ENCODE measurements at places on chromosomes 2 and 18.

DNA sequence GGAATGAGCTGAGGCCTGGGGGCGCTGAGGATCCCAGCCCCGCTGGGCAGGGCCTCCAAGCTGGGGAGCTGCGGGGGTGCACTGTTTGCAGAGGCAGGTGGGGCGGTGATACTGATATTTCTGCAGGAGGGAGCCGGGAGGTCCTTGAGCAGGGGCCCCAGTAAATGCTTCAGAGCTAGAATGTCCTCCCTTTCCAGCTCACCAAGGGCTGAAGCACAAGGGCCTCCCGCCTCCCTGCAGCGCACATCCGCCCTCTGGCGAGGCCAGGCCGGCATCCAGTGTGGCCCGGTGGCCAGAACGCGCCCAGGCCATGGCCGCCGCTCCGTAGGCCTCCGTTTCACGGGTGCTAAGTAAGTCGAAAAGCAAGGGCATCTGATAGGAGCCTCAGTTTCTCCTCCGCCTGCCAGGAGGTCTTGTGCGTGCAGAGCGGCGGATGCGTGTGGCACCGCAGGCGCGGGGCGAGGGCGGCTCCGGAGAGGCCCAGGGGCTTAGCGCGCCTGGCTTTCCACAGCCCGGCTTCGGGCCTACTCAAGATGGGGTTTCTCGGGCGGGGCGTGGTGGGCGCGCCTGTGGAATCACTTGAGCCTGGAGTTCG lies 29.5 kb upstream of the CHMP1B start:
- no peak for DNase-seq

DNA sequence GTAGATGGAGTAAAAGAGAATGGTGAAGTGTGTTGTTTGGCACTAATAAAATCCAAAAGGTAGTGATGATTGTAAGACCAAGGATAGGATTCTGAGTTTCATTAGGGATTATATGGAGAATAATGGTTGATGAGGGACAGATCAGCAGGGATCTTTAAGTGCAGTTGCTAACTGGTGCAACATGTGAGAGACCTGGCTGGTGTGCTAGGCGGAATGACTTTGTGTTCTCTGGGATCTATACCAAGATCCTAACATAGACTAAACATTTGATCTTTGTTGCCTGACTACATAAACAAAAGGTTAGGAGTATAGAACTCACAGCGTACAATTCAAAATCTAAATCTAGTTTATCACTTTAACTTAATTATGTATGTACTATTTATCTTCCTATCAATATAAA lies 135.4 kb downstream of the PTRHD1 start:
- DNase-seq = no peak

- peak; percentile 30 for DNase-seq
Observed at GRCh38 chr2:231602859-231603467, 10.3 kb downstream of the TEX44 start.

- peak; percentile 17 for DNase-seq
Observed at GRCh38 chr2:64524604-64525316, 632 bp downstream of the AFTPH start.

GRCh38 chr2:236512902-236513435 lies 56.7 kb upstream of the ACKR3 start:
- DNase-seq = peak; percentile 57

- no peak for DNase-seq
Observed at GRCh38 chr2:233563663-233564430, 2.7 kb downstream of the USP40 start.

DNA sequence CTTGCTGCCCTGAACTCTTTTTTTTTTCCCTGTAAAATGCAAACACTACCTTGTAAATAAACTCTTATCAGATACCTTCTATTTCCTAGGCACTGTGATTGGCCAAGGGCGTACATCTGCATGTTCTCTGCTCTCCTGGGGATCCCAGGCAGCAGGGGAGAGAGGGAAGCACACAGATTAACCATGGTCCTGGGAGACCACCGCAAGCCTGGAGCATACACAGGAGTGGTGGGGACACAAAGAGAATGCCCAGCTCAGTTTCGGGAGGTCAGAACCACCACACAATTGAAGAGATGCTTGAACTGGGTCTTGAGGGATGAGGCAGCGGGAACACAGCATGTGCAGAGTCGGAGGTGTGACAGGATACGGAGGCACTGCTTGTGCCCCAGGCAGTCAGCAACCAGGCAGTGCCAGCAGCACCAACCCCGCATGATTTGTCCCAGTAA lies 2.1 kb downstream of the GREB1 start:
- DNase-seq = no peak

- DNase-seq = no peak
Observed at GRCh38 chr2:85736456-85737355, 17.1 kb upstream of the ATOH8 start.

GRCh38 chr2:209840434-209840833 lies 68.8 kb downstream of the UNC80 start:
- no peak for DNase-seq

DNA sequence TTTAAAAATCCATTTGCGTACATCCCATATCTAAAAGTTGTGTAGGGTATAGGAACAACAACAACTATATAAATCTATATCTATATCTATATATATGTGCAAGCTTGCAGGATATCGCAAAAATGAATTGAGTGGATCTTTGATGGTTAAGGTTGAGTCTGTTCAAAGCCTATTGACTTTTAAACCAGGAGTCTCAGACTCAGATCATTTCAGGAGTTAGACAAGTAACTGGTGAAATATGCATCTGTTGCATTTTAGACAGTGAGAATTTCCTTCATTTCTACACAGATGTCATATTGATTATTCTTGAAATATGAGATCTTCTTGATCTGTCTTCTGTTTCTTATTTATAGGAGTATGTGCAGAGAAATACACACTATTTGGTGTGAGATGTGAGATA lies 66.5 kb downstream of the PARD3B start:
- no peak for DNase-seq

DNA sequence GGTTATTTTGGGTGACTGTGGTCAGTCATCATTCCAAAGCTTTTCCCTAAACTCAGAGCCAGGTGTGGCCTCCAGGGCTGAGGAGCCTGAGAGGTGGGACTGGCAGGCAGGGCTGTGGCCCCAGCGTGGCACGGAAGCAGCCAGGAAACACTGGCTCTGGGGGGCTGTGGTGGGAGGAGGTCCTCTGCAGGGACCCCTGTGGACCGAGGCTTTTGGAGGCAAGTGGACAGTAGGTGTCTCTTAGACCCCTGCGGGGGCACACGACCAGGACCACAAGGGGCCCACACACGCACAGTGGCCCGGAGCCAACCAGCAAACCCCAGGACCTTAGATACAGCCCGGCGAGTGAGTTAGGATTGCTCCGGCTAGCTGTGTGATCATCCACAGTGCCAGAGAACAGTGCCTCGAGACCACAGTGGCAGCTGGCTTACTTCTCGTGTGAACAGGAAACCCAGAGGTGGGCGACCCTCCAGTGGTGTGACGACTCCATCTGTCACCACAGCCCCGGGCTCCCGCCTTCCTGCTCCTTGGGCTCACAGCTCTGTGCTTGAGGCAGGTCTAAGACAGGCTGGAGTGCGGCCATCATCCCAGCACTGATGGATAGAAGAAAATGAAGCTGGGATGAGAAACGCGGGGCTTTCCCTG lies 1.6 kb upstream of the RTP5 start:
- no peak for DNase-seq

DNA sequence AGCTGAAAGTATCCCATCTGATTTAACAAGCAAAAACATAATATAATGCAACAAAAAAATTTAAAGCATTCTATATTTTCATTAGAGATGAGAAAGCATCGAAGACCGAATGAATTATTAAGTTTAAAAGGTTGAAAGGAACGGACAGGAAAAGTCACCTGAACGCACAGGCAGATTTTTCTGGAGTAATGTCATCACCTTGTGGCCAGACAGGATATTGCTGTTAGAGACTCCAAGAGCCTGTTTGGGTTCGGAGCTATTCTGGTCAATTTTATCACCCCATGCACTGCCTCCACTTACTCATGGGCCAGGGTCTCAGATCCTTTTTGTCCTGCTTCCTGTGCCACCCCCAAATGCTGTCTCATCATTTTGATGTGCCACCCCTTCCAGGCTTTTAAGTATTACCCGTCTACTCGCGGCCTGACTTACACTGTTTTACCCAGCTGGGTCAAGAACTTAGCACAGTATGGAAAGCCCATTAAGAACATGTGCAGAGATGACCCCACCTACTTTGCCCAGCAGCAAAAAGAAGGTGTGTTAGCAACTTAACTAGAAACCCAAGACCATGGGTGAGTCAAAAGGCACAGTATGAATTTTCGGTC lies 27.3 kb downstream of the GKN2 start:
- DNase-seq = peak; percentile 40

- DNase-seq = no peak
Observed at GRCh38 chr2:194363878-194364277, 1293.1 kb upstream of the SLC39A10 start.

GRCh38 chr18:36589857-36590543 lies 238.8 kb downstream of the TPGS2 start:
- DNase-seq = no peak

- no peak for DNase-seq
Observed at GRCh38 chr2:155913356-155913755, 419.2 kb downstream of the NR4A2 start.

- no peak for DNase-seq
Observed at GRCh38 chr2:99697811-99698568, 208.2 kb upstream of the REV1 start.

- DNase-seq = no peak
Observed at GRCh38 chr2:227504700-227505099, 32.7 kb downstream of the AGFG1 start.

DNA sequence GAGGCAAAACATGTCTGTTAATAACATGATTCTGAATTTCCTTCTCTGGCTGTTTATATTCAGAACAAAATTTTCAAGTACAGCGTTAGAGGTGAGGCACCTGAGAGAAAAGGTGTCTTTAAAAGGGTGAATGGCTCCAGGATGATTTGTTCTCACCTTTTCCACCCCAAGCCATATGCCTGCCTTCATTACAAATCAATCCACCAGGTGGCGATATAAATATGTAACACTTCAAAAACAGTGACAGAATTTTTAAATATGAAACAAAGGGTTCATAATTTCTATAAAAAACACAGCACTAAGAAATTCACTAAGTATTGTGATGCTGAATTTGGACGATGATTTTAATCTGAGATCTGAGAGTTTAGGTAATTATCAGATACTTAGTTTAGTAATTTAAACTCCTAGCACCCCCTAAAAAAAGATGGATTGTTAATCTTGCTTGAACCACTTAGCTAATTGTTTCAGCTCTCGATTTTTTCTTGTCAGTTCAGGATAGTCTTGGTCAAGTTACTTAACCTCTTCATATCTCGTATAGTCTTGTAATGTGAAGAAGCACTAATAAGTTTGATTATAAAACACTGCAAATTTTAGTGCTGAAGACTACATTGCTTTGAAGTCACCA lies 528.8 kb downstream of the CPS1 start:
- DNase-seq = peak; percentile 41

DNA sequence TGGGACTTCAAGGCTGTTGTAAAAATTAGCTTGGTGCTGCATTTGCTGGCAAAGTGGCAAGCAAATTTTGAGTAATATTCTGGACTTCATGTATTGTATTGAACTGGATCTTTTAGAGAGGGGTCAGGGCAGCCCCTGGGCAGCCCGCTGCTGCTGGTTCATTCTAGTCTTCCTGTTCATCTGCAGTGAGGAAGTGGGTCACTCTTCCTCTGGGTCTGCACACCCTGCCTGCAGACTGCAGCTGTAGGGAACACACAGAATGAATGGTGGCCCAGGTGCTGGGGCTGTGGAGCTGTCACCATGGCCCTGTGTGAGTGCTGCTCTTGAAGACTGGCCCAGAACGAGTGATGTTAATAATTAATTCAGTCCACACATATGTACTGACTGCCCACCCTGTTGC lies 9.4 kb downstream of the SH3RF3 start:
- DNase-seq = no peak

DNA sequence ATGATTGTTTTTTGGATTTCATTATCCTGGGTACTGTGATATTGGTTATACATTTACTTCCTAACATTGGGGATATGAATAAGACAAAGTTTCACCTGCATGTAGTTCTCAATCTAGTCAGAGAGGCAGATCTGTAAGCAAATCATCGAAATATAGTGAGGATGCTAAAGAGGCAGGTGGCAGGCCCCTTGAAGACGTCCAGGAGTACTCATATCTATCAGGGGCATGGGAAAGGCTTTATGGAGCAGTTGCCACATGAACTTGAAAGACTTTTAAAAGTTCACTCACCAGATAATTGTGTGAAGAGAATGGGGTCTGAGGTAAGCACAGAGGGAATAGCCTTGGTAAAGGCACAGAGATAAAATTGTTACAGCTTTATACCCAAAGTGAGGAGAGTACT lies 78.8 kb downstream of the EHBP1 start:
- no peak for DNase-seq

DNA sequence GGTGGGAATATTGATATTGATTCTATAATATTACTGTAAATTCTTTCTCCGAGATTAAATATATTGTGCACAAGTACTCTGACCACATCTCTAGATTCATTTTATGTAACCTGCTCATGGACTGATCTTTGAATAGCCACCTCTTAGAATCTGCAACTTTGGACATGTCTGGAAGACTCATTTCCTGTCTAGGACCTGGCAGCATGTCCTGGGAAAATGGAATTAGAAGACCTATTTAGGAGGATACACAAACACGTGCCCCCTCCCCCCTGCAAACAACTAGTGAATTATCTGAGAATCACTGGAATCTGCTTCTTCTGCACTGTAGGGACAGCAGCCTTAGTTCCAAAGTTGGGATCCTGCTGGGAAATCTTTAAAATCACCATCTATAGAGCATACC lies 94.1 kb downstream of the UBE2E3 start:
- DNase-seq = no peak

- DNase-seq = no peak
Observed at GRCh38 chr2:238313289-238313990, 6.9 kb upstream of the TRAF3IP1 start.

GRCh38 chr2:132697556-132698205 lies 27.7 kb upstream of the LYPD1 start:
- DNase-seq = no peak

DNA sequence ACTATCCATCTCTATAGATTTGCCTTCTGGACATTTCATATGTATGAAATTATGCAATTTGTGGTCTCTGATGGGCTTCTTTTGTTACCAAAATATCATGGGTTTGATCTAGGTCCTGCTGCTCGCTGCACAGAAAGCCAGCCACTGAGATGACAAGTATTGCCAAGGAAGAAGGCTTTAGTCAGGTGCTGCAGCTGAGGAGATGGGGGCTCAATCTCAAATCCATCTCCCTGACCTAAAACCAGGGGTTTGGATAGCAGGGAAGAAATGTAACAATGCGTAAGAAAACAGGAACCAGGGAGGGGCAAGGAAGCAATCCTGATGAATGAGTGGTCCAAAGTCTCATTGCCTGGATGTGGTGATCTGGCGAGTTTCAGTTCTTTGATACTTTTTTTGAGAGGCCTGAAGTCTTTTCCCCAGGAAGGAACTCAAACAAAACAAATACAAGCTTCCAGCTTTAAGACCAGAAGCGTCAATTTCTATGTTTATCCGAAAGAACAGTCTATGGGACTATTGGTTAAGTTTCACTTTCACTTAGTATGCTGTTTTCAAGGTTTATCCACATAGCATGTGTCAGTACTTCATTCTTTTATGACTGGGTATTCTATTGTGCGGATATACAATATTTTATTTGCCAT lies 3.4 kb upstream of the CKAP2L start:
- DNase-seq = peak; percentile 25

- no peak for DNase-seq
Observed at GRCh38 chr2:107990718-107991117, 4.4 kb downstream of the SLC5A7 start.

- DNase-seq = no peak
Observed at GRCh38 chr2:49207204-49207603, 52.9 kb upstream of the FSHR start.

Data from pons (tissue), 1 donor.